ENCODE measurements at places on chromosomes 6 and 20.

DNA sequence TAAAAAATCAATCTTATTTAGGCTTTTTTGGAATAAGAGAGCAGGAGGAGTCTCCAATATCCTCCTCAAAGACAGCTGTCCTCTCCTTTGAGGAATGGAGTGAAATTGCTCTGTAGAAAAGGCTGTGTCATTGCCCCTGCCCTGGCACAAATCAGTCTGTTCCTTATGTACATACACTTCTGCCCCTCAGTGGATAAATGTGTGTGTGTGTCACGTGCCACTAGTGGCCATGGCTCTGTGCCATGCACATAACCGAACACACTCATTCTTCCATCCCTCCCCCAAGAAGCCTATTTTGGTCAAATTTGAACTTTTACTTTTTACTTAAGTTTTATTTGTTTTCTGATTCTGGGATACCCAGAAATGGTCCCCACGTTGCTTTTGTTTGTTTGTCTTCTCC, 49.2 kb downstream of the ANKS1A start:
- DNase-seq, result no peak

DNA sequence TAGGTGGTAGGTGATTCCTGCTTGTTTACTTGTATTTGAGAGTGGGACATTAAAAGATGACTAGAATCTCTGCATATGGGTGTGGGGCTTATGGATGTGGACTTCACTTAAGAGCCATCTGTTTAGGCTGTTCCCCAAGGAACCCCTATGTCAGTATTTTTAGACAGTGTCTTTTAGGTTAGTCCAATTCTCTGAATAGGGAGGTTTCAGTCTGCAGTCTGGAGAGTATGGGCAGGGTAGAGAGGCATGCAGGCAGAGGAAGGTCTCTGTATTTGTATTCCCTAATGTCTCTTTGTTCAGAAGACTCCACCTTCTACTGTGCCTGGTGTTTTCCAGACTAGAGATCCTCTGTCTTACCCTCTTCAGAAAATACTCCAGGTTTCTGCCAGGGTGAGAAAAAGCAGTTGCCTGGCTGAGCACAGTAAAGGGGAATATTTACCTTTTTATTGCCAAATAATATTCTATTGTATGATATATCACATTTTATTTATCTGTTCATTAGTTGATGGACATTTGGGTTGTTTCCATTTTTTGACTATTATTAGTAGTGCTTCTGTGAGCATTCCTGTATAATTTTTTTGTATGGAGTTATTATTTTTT, 19.1 kb downstream of the SLX4IP start:
- DNase-seq, result peak; percentile 92

DNA sequence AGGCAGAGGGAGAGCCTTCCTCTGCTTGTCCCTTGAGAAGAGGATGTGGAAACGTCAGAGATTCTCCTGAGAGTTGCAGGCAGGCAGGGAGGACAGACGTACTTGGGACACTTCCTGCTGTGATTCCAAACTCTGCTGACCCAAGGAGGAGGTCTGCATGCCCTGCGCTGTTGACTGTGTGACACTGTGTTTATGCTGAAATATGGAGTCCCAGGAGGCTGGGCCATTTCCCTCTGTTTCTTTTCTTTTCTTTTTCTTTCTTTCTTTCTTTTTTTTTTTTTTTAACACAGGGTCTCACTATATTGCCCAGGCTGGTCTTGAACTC, 63.5 kb upstream of the BHLHE23 start:
- DNase-seq, result no peak

DNA sequence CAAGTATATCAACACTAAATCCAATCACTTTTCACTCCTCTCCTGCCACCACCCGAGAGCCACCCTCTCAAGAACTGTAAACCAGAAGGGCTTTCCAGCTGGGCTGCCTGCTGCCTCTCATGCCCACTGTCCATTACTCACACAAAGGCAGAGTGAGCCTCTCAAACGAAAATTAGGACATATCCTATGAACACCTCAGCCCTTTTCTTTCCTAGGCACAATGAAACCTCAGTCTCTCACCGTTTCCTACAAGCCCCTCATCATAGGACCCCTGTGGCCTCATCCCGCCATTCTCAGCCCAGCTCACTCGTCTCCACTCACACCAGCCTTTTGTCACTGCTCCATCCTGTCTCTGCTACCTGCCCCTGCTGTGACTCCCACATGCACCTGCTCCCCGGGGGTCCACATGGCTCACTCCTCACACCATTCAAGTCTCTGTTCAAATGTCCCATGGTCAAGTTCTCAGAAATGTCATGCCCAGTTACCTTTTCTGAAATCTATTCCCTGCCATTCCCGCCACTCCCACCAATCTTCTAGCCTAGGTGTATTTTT, 7.4 kb downstream of the HLA-F start:
- no peak for DNase-seq

DNA sequence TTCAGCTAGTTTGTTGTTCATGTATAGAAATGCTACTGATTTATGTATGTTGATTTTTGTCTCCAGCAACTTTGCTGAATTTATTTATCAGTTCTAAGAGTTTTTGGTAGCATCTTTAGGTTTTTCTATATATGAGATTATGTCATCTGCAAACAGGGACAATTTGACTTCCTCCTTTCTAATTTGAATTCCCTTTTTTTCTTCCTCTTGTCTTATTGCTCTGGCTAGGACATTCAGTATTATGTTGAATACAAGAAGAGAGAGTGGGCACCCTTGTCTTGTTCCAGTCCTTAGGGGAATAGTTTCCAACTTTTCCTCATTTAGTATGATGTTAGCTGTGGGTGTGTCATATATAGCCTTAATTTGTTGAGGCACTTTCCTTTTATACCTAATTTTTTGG, 58.2 kb downstream of the CDH26 start:
- no peak for DNase-seq

GRCh38 chr6:122710908-122711635, 68.4 kb upstream of the FABP7 start:
- DNase-seq, result no peak

GRCh38 chr6:17202526-17202925, 78.6 kb upstream of the RBM24 start:
- no peak for DNase-seq

GRCh38 chr20:22716821-22717351, 132.5 kb upstream of the FOXA2 start:
- no peak for DNase-seq

GRCh38 chr6:56381801-56382251, 134.4 kb upstream of the COL21A1 start:
- DNase-seq, result no peak

DNA sequence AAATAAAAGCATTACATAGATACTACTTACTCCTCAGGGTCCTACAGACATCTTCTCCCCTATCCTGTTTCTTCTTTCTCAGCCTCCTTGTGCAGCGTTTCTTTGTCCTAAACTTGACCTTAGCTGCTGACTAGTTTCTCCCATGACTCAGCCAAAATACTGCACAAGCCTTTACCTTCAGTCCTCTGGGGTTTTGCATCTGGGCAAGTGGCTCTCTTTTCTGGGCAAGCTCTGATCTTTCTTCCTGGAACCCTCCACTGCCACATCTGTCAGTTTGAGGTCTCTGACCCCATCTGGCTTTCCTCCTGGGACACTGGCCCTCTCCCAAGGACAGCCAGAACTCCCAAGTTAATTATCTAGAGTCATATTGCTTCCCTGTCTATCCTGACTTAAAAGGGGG, 838.4 kb downstream of the DHX35 start:
- DNase-seq, result no peak

DNA sequence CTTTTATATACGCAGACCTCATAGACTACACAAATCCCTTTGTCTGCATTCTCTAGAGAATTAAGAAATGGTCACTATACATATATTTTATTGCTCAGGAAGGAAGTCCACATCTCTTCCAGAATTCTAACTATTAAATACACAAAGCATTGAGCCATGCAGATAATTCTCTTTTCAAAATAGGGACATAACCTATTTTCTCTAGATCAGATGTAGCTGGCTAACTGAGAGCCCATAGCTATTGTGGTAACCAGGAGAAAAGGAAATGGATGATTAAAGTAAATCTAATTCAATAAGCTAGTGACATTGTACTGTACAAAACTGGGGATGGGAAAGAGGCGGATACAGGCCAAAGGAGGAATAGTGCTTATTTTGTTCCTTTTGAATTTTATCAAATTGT, 137.2 kb downstream of the BACH2 start:
- DNase-seq, result no peak

DNA sequence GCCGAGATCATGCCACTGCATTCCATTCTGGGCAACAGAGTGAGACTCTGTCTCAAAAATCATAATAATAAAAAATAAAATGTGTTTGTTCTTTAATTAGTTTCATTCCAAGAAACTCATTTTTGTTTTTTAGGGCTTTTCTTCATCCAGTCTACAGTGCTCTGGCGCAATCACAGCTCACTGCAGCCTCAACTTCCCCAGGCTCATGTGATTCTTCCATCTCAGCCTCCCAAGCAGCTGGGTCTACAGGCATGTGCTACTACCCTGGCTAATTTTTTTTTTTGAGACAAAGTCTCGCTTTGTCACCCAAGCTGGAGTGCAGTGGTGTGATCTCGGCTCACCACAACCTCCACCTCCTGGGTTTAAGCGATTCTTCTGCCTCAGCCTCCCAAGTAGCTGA, 143.6 kb upstream of the JARID2 start:
- no peak for DNase-seq

Measured in NCI-H524 (cell line).